Neural progenitor cell (in vitro differentiated cells): ENCODE measurements at places on chromosomes 11 and 22.

GRCh38 chr11:132445859-132446291 is 1075.5 kb downstream of the NTM start:
- no peaks in the 10 kb centered on the region for H3K36me3 ChIP-seq
- no peak overlapping the region for H3K4me3 ChIP-seq
- DNase-seq = no peak
- peaks cover 5% of the 10 kb centered on the region for H3K4me1 ChIP-seq
- H3K27me3 ChIP-seq = no peaks in the 10 kb centered on the region
- no peak overlapping the region for H3K27ac ChIP-seq

DNA sequence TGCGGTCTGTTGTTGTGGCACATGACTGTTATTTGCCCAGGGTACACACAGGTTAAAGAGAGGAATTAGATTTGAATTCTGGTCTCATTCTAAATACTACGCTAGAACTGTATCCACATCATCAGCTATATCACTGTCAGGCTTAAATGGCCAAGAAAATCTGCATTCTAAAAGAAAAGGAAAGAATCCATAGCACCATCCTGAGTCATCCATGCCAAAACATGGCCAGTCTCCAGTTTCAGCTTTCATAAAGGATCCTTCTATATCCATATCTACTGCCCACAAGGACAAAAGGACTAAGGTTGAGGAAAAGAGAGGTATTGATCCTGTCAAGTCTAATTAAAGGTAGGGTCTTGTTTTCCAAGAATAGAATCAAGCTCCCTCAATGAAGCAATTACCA is 73.6 kb upstream of the GDPD4 start:
- no peaks in the 10 kb centered on the region for H3K36me3 ChIP-seq
- no peak for DNase-seq
- H3K4me1 ChIP-seq = no peaks in the 10 kb centered on the region

DNA sequence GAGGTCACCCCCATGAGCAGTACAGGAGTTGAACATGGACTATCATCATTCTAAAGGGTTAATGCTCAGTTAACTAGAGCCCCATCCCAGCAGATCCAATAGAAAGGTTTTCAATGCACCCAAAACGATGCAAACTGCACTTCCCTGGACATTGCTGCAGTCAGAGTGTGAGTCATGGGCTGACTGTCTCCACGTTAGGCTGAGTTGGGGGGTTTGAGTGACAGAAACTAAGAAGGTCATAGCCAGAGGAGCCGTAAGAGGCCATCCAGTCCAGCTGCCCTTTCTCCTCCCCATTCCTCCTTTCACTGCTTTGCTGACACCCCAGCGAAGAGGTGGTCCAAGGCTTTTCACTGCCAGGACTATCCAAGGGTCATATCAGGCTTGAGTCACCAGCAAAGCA is 10.5 kb upstream of the OR2AT4 start:
- no peaks in the 10 kb centered on the region for H3K27me3 ChIP-seq
- H3K36me3 ChIP-seq = peaks cover 2% of the 10 kb centered on the region
- H3K4me1 ChIP-seq = peaks cover 3% of the 10 kb centered on the region

DNA sequence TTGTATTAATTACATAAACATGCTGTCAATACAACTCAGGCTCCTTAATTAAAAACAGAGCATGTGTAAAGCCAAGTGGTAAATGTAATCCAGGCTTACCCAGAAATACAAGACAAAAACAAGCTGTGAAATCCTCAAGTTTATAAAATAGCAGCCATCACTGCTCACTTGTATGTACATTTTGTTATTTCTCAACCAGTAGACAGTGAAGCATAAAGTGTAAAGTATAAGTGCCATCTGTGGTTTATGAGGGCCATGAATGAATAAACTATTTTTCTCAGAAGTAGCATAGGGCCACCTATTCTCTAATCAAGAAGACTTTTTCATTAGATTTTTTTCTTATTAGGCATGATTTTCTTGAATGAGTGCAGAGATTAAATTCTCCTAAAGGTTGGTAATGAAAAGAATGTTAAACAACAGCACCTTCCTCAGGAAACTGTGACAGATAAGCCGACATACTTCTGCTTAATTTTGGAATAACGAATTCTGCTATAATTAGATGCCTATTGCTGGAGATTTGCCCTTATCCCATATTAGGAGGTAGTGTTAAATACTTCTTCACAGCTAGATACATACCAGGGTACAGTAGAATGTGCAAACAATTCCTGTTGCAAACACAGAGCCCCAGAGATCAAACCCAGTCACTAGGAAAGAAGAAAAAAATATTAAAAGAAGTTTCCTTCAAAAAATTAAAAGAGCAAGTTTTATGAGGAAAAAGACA is 13.0 kb downstream of the SLC5A12 start:
- H3K4me3 ChIP-seq = no peak overlapping the region
- no peaks in the 10 kb centered on the region for H3K27me3 ChIP-seq

GRCh38 chr22:38126928-38127668 is 16.6 kb upstream of the BAIAP2L2 start:
- H3K27me3 ChIP-seq = no peaks in the 10 kb centered on the region
- H3K27ac ChIP-seq = no peak overlapping the region
- H3K36me3 ChIP-seq = no peaks in the 10 kb centered on the region

DNA sequence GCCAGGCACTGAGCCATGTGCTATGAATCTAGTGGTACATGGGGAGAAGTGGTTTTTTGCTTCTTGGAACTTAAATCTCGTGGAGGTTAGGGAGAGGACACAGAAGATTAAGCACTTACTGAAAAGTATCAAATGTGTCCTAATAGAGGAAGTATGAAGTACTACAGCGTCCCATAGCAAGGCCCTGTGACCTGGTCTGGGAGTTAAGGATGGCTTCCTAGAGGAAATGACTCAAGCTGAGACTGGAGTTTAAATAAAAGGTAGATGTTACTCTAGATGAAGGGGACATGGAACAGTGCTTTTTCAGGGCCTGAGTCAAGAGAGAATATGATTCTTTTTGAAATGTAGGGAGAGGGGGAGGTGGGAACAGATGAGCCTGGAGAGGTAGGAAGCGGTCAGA is 202.9 kb downstream of the GRIK4 start:
- no peak overlapping the region for H3K4me3 ChIP-seq
- no peak for DNase-seq
- H3K4me1 ChIP-seq = peaks cover 24% of the 10 kb centered on the region
- no peaks in the 10 kb centered on the region for H3K36me3 ChIP-seq
- peaks cover 26% of the 10 kb centered on the region for H3K27me3 ChIP-seq
- H3K27ac ChIP-seq = no peak overlapping the region

- no peak for DNase-seq
- no peaks in the 10 kb centered on the region for H3K27me3 ChIP-seq
Measured at GRCh38 chr22:42174062-42174461, 43.5 kb upstream of the CYP2D6 start.

- peak; percentile 91 for DNase-seq
- H3K4me3 ChIP-seq = peak overlapping the region; percentile 46
- no peaks in the 10 kb centered on the region for H3K4me1 ChIP-seq
- H3K36me3 ChIP-seq = no peaks in the 10 kb centered on the region
- no peak overlapping the region for H3K27ac ChIP-seq
- H3K27me3 ChIP-seq = peaks cover 56% of the 10 kb centered on the region
Measured at GRCh38 chr22:19730655-19731360, 7.5 kb downstream of the GP1BB start.

GRCh38 chr11:62850911-62851806 is 11.8 kb upstream of the WDR74 start:
- H3K27ac ChIP-seq = peak overlapping the region; percentile 70
- H3K4me3 ChIP-seq = no peak overlapping the region
- peaks cover 16% of the 10 kb centered on the region for H3K4me1 ChIP-seq

DNA sequence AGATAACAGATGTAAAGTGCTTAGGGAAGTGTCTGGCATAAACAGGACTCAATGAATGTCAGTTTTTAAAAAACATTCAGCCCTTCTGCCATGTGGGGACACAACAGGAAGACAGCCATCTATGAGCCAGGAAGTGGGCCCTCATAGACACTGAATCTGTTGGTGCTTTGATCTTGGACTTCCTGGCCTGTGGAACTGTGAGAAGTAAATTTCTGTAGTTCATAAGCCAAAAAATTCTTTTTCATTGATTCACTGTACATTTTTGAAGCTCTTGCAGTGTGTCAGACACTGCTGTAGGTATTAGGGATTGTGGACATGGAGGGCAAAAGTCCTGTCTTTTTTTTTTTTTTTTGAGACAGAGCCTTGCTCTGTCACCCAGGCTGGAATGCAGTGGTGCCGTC is 188.6 kb downstream of the HIPK3 start:
- DNase-seq = no peak
- H3K27me3 ChIP-seq = no peaks in the 10 kb centered on the region
- no peak overlapping the region for H3K4me3 ChIP-seq
- no peaks in the 10 kb centered on the region for H3K36me3 ChIP-seq
- H3K27ac ChIP-seq = no peak overlapping the region
- no peaks in the 10 kb centered on the region for H3K4me1 ChIP-seq

DNA sequence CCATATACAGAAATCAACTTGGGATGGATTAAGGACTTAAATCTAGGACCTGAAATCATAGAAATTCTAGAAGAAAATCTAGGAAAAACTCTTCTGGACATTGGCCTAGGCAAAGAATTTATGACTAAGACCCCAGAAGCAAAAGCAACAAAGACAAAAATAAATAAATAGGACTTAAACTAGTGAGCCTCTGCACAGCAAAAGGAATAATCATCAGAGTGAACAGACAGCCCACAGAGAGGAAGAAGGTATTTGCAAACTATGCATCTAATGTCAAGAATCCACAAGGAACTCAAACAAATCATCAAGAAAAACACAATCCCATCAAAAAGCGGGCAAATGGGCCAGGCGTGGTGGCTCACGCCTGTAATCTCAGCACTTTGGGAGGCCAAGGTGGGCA is 32.4 kb downstream of the TTC28 start:
- H3K4me3 ChIP-seq = no peak overlapping the region
- DNase-seq = no peak
- H3K27me3 ChIP-seq = no peaks in the 10 kb centered on the region
- no peaks in the 10 kb centered on the region for H3K36me3 ChIP-seq

- DNase-seq = no peak
- H3K36me3 ChIP-seq = no peaks in the 10 kb centered on the region
- H3K4me1 ChIP-seq = no peaks in the 10 kb centered on the region
Measured at GRCh38 chr11:69171476-69172240, 15.9 kb downstream of the SMIM38 start.

DNA sequence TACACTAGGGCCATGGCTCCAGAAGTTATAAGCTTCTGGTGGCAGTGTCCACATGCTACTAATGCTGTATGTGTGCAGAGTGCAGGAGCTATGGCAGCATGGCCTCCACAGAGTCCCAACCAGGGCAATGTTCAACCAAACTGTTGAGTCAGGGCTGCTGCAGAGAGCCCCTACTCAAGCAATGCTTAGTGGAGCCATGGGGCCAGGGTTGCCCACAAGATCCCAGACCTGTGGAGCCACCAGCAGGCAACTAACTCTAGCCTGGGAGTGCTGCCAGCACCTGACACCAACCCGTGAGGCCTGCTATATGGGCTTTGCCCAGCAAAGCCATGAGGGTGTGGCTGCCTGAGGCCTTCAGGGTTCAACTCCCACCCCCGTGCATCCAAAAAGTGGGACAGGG is 655.2 kb downstream of the TBC1D22A start:
- DNase-seq = no peak
- no peaks in the 10 kb centered on the region for H3K36me3 ChIP-seq
- H3K4me3 ChIP-seq = no peak overlapping the region
- H3K27me3 ChIP-seq = no peaks in the 10 kb centered on the region

GRCh38 chr11:72599325-72600117 is 74.7 kb downstream of the PDE2A start:
- H3K27ac ChIP-seq = no peak overlapping the region
- peaks cover 41% of the 10 kb centered on the region for H3K27me3 ChIP-seq
- no peak for DNase-seq
- H3K4me1 ChIP-seq = peaks cover 24% of the 10 kb centered on the region
- H3K36me3 ChIP-seq = no peaks in the 10 kb centered on the region

DNA sequence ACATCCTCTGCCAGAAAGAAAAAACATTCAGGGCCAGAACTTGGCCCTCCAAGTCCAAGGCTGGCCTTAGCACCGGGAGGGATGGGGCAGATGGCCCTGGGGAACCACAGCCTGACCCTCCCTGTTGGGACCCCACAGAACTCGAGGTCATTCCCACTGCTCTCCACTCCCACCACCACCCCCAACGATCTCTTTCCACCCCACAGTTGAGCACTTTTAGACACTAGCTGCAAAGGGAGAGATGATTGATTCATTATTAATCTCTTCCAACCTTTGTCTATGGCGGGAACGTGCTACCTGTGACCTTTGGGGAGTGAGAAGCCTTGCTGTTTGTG is 869.7 kb downstream of the BRD1 start:
- DNase-seq = no peak
- H3K4me1 ChIP-seq = no peaks in the 10 kb centered on the region
- H3K36me3 ChIP-seq = no peaks in the 10 kb centered on the region

GRCh38 chr22:23263651-23264555 is 83.6 kb downstream of the BCR start:
- DNase-seq = no peak
- no peak overlapping the region for H3K27ac ChIP-seq
- no peak overlapping the region for H3K4me3 ChIP-seq

GRCh38 chr11:10693509-10694081 is at the start of gene IRAG1:
Gene IRAG1 (minus strand): TSS chr11:10693755. CDS start chr11:10693602, 153 bp downstream.
- no peaks in the 10 kb centered on the region for H3K27me3 ChIP-seq
- peak; percentile 11 for DNase-seq
- no peaks in the 10 kb centered on the region for H3K36me3 ChIP-seq

- H3K27me3 ChIP-seq = no peaks in the 10 kb centered on the region
- DNase-seq = peak; percentile 62
- H3K36me3 ChIP-seq = no peaks in the 10 kb centered on the region
- H3K4me1 ChIP-seq = peaks cover 27% of the 10 kb centered on the region
Measured at GRCh38 chr11:59186130-59186594, 14.2 kb downstream of the DTX4 start.

- H3K4me3 ChIP-seq = no peak overlapping the region
- DNase-seq = no peak
- H3K36me3 ChIP-seq = no peaks in the 10 kb centered on the region
- H3K27me3 ChIP-seq = no peaks in the 10 kb centered on the region
Measured at GRCh38 chr11:111179184-111179910, 66.2 kb upstream of the POU2AF2 start.

DNA sequence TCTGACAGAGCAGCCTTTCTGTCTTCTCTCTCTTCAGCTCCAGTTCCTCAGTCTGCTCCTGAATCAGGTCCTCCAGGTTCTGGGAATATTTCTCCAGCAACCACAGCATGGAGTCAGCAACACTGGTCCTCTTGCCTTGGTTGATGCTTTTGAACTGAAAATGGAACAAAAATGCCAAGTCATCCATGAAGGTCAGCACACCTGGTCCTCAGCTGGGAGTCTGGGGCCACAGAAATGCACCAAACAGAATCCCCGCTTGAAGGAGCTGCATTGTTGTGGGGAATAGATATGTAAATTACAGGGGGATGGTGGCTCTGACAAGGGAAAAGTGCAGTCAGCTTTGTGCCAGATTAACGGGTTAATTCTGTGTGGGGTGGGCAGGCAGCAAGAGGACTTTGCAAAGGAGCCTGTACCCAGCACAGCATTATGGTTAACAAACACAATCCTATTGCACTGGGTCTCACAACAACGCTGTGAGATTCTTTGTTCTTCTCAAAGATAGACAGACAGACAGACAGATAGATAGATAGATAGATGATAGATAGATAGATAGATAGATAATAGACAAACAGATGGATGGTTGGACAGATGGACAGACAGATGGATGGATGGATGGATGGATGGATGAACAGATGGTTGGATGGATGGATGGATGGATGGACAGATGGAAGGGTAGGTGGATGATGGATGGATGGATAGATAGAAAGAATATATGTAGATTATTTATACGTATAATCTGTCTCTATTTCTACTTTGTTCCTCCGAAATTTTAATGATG is 33.8 kb upstream of the LRRC32 start:
- no peaks in the 10 kb centered on the region for H3K27me3 ChIP-seq
- no peaks in the 10 kb centered on the region for H3K36me3 ChIP-seq
- peaks cover 4% of the 10 kb centered on the region for H3K4me1 ChIP-seq

GRCh38 chr11:130109386-130109785 is 39.7 kb downstream of the APLP2 start:
- no peak overlapping the region for H3K27ac ChIP-seq
- no peak overlapping the region for H3K4me3 ChIP-seq
- H3K27me3 ChIP-seq = no peaks in the 10 kb centered on the region
- peaks cover 8% of the 10 kb centered on the region for H3K36me3 ChIP-seq
- DNase-seq = no peak
